Stimulated activated CD4-positive, alpha-beta T cell treated with anti-CD3 and anti-CD28 coated beads, TNF-alpha, amount 100 ng/mL, for 24 hours (primary cell): ENCODE measurements at places on chromosomes 11 and 22.

DNA sequence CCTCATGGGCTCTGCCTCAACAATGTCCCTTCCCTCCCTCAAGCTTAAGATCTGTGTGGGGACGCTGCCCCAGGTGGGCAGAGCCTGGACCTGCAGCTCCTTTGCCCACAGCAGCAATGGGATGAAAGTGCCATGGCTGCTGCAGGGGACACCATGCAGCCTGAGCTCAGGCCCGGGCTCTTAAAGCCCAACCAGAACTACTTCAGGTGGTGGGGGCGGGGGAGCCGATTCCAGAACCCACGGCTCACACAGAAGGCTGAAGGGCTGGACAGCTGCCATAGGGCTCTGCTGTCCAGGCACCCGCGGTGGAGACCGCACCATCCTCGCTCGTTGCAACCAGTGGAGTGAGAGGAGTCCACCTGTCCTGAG is 12.5 kb downstream of the CHID1 start:
- DNase-seq, result no peak

DNA sequence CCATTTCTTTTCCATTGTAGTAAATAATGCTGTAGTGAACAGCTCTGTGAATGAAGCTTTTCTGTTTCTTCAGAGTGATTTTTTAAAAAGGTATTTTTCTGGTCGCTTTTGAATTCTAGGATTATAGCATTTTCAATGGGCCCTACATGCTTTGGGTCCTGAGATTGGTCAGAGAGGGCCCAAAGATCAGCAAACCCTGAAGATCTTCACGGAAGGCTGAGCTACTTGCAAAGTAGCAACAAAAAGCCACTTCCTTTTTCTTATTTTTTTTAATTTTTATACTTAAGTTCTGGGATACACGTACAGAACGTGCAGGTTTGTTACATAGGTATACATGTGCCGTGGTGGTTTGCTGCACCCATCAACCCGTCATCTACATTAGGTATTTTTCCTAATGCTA is 200.5 kb downstream of the FAT3 start:
- no peak for DNase-seq

DNA sequence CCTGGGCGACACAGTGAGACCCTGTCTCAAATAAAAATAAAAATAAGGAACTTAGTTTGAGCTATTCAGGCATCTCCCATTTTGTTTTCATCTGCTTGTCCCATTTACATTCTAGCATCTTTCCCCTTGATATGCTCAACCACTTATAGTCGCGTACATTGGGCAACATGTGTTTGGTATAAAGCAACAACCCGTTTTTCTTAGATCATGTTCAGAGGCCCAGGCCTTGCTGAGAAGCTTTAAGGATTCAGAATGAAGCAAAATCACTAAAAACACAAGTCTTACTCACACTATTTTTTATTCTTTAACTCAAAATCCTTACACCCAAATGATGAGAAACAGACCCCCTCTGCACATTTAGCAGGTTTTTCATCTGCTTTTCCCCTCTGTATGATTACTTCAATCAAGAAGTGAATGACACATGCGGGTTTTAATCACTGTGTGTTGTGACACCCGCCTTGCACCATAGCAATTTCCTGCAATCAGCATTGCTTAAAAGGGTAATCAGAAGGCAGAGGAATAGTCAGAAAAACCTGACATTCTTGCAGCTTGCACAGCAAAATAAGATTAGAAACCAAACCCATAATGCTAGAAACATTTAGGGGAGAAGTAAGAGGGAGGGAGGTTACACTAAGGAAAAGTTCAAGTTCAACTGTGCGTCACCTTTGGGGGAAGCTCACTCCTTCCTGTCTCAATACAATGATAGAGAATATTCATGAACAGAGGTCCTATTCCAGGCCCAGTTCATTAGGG is 25.9 kb downstream of the ALG9 start:
- no peak for DNase-seq

DNA sequence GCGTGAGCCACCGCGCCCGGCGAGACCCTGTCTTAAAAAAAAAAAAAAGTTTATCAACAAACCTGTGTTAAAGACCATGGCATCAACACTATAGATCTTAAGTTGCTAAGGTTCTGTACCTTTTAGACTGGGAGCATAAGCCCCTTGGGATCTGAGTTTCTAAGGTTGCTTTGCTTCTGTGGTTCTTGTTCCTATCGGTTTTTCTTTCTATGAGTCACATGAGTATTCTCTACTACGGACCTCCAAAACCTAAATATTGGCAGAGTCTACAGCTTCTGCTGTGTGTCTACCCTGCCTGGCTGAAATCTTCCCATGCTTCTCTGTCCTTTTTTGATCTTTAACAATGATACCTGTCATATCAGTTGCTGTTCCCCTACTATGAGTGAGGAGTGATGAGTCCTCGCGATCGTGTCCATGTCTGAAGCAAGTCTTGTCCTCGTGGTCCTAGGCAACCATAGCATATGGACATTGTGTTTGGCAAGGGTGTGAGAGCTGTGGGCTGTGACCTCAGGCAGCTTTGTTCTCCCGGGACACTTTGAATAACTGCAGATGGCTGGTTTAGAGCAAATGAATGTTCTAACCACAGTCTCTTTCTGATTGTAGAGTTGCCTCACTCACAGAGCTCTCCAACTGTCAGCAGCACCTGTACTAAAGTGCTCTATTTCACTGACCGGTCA is 9.0 kb upstream of the DLAT start:
- DNase-seq, result no peak

DNA sequence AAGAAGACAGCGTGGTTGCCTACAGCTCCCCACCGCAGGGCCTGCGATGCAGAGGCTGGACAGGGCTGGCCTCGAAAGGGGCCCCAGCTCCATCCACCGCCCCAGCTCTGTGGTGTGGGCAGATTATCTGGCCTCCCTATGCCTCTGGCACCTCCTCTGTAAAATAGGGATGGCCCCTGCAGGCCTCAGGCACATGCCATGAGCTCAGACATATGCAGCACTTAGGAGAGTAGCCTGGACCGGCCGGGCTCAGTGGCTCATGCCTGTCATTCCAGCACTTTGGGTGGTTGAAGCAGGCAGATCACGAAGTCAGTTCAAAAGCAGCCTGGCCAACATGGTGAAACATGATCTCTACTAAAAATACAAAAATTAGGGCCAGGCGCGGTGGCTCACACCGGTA is 7.4 kb downstream of the APOBEC3D start:
- no peak for DNase-seq

GRCh38 chr11:112400476-112401014 is 139.9 kb upstream of the PLET1 start:
- DNase-seq, result no peak

- DNase-seq, result no peak
Measured at GRCh38 chr22:41876275-41876674, 38.6 kb downstream of the SHISA8 start.

GRCh38 chr11:78510597-78510996 is 64.1 kb downstream of the NARS2 start:
- no peak for DNase-seq

DNA sequence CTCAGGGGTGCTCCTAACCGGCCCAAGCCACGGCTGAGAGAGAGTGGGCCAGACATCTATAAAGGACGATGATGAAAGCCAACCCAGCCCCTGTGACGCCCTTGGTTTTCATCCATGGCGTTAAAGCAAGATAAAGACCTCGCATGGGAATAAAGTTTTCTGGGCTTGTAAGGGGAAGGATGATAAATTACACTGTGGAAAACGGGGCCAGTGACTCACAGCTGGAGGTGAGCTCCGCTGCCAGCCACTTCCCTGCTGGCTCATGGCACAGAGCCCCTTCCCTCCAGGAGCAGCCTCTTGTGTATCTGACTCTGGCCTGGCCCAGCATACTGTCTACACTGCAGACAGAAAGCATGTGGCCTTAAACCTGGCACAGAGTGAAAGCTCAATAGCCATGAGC is 503.2 kb upstream of the B3GAT1 start:
- DNase-seq, result no peak

GRCh38 chr11:4851033-4851432 is 2.0 kb upstream of the OR51S1 start:
- DNase-seq, result no peak

- no peak for DNase-seq
Measured at GRCh38 chr22:50399751-50400331, 56.7 kb downstream of the PPP6R2 start.

GRCh38 chr11:102577182-102577581 is 46.6 kb upstream of the MMP7 start:
- no peak for DNase-seq

GRCh38 chr11:117862753-117863152 is 13.7 kb downstream of the FXYD6 start:
- no peak for DNase-seq

GRCh38 chr11:79221444-79222130 is 219.2 kb downstream of the TENM4 start:
- no peak for DNase-seq

DNA sequence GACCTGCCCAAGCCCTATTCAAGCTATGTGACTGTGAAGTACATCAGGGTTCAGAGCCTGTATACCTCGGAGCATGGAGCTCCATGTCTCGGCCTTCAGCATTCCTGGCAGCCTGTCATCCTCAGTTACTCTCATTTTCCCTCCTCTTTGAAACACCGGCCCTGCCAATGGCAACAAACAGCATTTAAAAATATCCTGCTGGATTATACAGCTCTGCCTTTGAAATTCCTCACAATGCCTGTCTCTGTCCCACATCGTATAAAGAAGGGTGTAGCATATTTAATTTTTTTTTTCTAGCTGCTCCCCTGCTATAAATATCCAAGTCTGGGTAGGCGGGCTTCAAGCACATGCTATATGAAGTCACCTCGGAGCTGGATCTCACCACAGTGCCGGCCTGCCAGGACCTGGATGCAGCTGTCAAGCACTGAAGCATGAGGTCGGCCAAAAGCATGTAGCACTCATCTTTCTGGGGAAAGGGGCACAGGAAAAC is 11.8 kb downstream of the ABTB2 start:
- DNase-seq, result no peak

GRCh38 chr22:40273319-40273718 is 73.0 kb upstream of the ADSL start:
- DNase-seq, result no peak

DNA sequence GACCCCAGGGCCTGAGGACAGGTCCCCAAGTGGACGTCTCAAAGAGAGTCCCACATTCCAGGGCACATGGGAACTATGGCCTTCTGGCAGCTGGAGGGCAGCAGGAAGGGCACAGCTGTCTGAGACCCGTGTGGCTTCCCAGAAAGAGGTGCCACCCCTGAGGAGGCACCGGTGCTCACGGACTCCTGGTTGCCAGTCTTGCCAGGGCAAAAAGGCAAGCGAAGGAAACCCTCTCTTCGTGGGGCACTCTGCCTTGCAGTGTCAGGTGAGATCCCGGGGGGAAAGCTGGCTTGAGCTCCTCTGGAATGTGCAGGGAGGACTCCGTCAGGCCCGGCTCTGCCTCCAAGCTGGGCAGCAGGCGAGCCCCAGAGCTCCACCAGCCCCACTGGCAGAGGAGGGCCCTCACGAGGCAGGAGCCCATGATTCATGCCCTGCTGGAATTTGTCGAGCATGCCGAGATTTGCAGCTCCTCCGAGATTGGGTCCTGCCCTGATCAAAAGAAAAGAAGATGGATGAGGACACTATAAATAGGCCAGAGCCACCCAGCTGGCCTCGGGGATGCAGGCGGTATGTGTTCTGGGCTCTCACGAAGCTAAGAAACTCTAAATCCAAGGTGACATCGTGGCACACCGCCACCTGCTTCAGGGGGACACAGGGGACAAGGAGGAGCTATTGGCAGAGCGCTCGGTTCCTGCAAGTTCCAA is 9.9 kb upstream of the CELSR1 start:
- no peak for DNase-seq

- no peak for DNase-seq
Measured at GRCh38 chr11:875769-876301, 33.2 kb downstream of the TSPAN4 start.

GRCh38 chr11:29300420-29300819 is 716.4 kb downstream of the KCNA4 start:
- no peak for DNase-seq

DNA sequence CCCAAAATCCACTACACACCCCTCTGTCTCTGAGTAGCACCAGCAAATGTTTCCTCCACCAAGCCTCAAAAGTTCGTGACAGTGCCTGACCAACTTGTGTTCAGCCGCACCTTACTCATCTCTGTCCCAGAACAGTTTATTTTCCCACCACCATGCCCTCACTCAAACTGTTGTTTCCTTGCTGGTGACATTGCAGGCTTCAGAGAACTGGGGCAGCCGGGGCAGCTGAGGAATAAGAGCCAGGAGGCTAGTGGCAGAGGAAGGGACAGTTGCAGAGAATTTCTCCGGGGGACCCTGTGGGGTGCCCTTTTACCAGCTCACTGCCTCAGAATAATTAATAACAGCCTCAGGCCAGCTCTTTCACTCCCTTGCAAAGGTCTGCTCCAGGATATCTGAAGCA is 709 bp upstream of the KCNE3 start:
- DNase-seq, result no peak

DNA sequence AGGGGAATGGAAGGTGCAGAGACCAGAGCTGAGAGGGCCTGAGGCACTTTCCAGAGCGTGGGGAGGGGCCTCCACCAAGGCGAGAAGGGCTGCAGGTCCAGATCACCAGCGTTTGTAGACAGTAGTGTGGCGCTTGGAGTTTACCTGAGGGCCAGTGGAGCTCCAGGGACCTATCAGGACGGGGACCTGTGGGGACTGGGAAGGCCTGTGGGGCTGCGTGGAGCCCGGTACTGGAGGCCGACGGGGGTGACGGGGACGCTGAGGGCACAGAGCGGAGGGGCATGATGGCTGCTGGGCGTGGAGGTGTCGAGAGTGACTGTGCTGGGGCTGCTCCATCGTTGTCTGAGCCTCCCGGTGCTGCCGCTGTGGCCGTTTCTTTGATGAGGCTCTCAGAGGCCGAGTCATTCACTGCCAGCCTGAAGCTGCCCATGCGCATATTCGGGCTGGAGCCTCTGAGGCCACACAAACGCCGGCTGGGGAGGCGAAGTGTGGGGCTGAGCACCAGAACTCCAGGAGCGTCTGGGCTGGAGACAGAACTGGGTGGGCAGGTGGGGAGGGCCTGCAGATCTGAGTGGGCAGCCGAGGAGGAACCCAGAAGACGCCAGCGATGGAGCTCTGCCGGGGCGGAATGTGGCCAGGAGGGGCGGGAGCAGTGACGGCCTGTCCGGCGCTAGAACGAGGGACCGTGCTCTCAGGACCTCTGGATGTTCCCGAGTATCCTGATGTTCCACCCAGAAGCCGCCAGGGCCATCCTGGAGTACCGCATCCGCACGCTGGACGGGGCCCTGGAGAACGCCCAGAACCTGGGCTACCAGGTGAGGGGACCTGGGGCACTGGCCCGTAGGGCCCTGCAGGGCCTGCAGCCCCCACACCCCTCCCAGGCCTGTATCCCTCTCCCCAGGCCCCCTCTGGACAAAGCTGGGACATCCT is 2.6 kb downstream of the PGGHG start:
- no peak for DNase-seq
